T1000 (cell line): ENCODE measurements at places on chromosomes 12 and 14.

GRCh38 chr14:103716091-103716801 lies 636 bp downstream of the ZFYVE21 start:
- no peak for DNase-seq

DNA sequence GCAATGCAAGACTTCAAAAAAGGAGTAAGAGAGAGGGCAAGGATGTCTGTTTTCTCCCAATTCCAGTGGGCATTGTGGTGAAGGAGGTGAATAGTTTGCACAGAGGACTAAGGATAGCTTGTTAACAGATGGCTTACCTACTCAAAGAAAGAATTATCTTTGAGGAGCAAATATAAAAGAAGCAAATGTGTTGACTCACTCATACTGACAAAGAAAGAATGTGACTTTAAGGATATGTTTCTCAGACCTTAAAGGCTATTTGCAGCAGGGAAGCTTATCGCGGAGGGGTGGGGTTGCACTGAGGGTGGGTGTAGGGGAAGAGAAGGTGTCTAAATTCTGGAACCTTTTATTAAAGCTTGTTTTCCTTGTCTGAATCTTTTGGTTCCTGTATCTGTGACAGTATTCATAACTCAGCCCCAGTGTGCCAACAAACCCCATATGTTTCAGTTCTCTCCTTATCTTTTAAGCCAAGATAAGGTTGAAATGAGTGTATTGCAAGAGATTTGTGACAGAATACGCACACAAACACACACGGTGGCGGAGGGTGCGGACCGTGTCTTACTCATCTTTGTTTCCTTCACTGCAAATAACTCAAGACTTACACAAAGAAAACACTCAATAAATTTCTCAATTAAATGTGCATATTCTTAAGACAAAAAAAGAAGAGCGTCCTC lies 146.4 kb upstream of the ARID2 start:
- DNase-seq: no peak

DNA sequence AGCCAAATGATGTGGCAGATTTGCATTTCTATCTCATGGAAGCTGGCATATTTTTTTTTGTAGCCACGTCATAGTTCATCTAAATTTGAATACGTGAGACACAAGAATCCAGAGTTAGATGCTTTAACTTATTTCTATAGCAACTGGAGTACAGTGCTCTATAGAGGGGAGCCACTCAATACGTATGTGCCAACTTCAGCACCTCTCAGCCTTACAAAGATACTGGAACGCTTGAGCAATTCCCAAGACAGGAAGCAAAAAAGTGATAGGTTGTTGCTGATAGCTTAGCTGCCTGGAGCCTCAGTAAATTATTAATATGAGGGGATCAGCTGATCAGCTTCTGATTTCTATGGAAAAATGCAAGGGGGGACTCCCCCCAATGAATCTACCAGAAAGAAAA lies 24.1 kb upstream of the PELI2 start:
- no peak for DNase-seq

DNA sequence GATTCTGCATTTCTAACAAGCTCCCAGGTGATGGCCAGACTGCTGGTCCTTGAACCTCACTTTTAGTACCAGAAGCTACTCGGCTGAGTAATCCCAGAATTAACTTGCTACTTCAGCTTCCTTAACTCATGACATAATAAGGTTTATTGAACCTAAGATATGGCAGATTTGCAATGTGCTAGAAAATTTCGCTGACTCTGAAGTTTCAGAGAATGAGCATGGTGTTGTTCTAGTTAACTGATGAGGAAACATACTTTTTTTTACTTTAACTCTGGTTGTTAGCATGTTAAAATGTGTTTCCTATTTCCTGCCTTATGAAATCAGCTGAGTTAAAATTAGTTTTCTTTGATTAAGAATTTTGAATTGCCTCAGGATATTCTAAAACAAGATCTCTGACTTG lies 23.1 kb upstream of the COX16 start:
- no peak for DNase-seq

GRCh38 chr12:49061157-49061650 lies 610 bp upstream of the KMT2D start:
- DNase-seq: no peak

DNA sequence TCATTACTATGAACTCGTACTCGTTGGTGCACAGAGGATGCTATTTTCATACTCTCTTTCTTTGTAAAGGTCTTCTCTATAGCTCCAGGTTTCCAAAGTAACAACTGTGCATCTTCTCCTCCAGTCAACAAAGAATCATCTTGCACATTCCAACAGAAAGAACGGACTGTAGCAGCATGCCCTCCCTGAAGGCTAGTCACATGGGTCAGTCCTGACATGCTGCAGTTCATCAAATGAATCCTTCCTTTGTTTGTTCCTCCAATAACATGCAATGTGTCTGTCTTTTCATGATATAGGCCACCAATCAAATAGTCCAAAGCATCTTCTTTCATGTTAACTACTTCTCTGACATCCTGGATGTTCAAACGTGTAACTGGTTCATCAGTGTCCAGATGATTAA lies 42.9 kb downstream of the WDR89 start:
- no peak for DNase-seq

GRCh38 chr14:56422703-56423213 lies 156.8 kb upstream of the TMEM260 start:
- no peak for DNase-seq

DNA sequence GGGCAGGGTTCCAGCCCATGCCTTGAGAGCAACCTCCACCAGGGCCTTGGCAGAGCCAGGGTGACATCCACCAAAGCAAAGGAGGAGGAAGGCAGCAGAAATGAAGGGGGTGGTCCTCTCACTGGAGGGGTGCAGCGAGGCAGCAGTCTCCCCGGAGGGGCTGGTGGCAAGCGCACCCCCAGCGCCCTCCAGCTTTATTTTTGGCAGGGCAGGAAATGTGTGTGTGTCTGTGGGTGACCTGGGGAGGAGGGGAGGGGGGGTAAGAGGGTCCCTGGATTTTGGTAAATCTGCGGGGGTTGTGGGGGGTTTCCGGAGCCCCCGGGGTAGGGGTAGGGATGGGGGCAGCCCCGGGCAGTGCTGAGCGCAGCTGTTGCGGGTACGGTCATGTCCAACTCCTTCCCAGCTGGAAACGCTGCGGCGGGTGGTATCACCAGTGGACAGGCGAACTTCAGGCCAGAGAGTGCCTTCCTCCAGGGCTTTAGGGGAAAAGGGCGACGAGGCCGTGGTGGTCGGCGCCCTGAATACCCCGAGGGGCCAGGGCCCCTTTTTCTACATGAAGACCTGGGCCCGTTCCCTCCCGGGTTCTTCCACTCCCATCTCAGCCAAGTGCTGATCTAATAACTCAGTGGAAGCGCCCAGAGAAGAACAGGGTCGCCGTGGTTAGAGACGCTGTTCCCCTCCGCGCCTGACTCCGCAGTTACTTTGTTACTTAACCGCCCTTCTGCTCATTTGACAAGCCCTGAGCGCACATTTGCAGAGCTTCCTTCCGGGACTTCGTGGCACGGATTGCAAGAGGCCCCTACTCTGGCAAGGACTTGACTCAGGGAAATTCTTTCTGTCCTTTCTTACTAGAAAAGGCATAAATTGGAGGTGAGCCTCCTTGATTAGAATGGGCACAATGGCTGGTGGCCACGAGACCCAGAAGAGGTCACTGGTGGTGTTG lies 55.2 kb downstream of the FOS start:
- DNase-seq: no peak

- DNase-seq: peak; percentile 98
Measured at GRCh38 chr12:44876544-44877410, 662 bp upstream of the NELL2 start.

DNA sequence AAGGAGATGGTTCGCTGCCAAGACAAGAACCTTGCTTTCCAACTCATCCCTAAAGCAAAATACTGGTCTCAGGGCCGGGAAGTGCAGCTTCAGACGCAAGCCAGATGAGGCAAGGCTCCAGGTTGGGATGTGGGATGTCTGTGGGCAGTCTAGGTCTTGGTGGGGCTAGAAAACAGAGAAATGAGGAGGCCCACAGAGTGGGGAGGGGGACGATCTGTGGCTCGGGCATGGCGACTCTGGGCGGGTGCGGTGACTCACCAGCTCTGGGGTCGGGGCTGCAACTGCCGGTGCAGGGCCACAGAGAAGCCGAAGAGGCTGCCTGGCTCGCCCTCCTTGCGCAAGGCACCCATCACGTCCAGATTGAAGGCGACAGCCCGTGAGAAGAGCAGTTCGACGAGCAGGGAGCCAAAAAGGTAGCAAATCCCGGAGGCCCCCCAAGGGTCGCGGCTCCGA lies 459 bp downstream of the ITGA7 start:
- DNase-seq: no peak

- DNase-seq: no peak
Measured at GRCh38 chr14:27845902-27846301, 920.7 kb upstream of the FOXG1 start.

- no peak for DNase-seq
Measured at GRCh38 chr14:65251213-65251612, 148.9 kb upstream of the MAX start.

GRCh38 chr14:50407111-50407812 lies 10.6 kb upstream of the CDKL1 start:
- no peak for DNase-seq

GRCh38 chr12:125742413-125742812 lies 677.2 kb downstream of the AACS start:
- no peak for DNase-seq

DNA sequence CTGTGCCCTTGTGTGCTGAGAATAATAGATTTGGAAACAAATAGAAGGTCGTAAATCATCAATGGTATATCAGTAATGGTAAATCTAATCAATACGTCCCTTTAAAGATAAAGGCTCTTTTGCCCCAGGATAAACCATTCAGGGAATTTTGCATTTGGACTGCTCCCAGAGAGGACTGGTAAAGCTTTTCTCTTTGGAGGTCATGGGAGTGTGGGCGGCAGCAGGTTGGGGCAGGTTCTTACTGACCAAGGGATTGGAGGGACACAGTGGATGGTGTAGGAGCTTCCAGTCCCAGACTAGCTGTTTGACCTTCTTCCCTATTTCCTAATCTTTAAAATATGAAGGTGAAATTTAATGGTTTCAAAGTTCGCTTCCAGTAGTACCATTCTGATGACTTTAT lies 87.8 kb upstream of the NTF3 start:
- no peak for DNase-seq

GRCh38 chr14:53621433-53621832 lies 335.2 kb downstream of the BMP4 start:
- no peak for DNase-seq

DNA sequence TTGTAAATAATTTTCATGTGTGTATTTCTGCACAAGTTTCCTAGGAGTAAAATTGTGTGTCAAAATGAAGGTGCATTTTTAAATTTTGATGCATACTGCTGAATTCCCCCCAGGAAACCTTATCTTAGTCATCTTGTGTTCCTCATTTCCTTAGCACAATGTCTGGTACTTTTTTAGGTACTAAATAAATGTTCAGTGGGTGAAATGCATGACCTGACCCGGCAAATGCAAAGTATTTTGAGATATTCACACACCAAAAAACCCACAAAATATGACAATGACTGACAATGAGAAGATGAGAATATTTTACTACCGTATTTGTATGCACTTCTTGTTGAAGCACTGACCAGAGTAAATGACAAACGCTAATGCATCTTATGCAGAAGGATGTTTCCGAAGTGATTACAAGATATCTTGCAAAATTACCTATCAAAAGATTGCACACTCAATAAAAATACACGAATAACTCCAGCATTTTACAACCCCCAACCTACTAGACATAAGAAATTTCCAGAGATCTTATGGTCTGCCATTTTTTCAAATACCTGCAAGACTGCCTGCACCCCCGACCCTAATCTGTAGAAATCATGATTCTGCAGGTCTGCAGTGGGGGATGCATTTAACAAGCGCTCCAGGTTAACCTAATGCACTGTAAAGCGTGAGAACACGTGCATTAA lies 895 bp upstream of the PRKAB1 start:
- no peak for DNase-seq

GRCh38 chr12:53538209-53538689 lies 31.0 kb upstream of the NPFF start:
- DNase-seq: no peak

DNA sequence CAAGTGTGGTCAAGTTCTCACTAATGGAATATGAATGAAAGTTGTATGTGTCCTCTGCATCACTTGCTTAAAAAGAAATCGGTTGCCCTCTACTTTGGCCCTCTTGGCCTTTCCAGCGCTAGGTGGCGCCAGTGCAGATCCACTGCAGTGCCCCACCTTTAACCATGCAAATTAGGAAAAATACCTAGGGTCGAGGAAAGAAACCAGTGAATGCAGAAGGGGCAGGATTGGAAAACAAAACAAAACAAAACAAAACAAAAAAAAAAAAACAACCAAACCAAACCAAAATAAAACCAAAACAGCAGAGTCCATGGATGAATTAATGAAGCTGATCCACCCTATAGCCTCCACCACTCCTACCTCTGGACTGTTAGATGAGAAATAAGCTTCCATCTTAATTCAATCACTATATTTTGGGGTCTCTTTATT lies 12.9 kb upstream of the NEMF start:
- peak; percentile 41 for DNase-seq

GRCh38 chr12:78931466-78931990 lies 67.0 kb downstream of the SYT1 start:
- DNase-seq: no peak
